ENCODE measurements at places on chromosomes 7 and 10.

GRCh38 chr10:6979371-6979770 is 399.3 kb upstream of the PRKCQ start:
- no peak for DNase-seq

GRCh38 chr7:139340808-139341057 is 404 bp upstream of the FMC1 start:
- no peak for DNase-seq

DNA sequence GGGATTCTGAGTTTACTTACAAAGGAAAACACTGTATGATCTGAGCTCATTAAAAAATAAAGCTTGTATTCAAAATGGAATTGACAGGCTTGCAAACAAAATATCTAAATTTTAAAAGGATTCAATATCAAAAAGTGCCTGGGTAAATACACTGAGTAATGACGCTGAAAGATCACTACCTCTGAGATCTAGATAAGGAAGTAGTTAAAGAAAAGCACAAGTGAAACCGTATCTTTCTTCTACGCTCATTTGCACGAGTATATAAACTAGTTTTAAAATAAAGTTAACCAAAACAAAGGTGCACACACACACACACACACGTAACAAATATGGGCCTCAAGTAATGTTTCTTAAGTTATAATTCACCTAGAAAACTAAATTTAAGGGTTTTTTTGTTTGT is 93.4 kb downstream of the SNX13 start:
- no peak for DNase-seq

DNA sequence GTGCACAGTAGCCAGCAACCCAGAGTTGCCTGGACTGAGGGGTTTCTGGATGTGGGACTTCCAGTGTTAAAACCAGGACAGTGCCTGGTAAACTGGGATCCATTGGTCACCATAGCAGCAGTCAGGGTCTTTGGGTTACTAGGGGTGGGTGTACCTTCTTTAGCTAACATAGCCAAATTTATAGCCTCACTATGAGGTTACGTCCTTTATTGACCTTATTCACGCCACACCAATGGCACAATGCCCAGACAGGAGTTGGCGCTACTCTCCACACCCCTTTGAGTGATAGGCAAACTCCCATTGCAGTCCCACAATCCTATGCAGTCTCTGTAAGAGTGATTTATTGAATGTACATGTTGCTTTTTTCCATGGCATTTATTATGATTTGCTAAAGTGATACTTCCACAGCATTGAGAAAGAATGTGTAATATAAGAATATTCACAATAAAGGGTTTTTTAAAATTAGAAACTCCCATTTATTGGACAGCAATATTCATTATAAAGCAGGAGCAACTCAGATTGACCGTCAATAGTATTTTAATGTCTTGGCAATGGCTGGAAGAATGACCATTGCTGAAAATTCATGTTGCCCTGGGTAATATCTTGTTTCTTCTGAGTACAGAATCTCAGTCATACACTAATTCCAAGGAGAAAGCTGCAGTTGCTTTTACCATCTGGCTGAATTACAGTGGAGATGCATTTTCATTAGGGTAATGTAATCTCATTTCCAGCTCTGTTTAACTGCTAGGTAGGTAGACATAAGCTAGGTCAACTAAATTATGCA is 26.1 kb downstream of the IFIT5 start:
- DNase-seq = no peak

DNA sequence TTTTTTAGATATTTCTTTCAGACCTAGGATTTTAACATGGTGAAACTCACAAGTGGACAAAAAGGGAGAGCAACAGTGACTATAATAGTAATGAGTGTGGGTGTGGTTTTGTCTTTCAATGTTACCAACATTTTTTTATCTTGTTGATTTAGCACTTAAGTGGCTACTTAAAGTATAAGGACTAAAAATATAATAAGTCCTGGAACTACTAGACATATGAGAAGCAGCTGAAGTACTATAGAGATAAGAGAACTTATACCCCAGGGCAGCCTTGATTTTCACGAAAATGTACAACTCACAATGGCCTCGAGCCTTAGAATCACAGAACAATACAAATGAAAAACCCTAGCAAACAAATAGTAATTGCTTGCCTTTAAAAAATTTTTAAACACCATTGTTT is 1151.8 kb downstream of the TYW1 start:
- no peak for DNase-seq

GRCh38 chr10:43195557-43195956 is 57.3 kb downstream of the CSGALNACT2 start:
- no peak for DNase-seq

GRCh38 chr10:10796774-10797415 is 220.8 kb upstream of the CELF2 start:
- DNase-seq = no peak

DNA sequence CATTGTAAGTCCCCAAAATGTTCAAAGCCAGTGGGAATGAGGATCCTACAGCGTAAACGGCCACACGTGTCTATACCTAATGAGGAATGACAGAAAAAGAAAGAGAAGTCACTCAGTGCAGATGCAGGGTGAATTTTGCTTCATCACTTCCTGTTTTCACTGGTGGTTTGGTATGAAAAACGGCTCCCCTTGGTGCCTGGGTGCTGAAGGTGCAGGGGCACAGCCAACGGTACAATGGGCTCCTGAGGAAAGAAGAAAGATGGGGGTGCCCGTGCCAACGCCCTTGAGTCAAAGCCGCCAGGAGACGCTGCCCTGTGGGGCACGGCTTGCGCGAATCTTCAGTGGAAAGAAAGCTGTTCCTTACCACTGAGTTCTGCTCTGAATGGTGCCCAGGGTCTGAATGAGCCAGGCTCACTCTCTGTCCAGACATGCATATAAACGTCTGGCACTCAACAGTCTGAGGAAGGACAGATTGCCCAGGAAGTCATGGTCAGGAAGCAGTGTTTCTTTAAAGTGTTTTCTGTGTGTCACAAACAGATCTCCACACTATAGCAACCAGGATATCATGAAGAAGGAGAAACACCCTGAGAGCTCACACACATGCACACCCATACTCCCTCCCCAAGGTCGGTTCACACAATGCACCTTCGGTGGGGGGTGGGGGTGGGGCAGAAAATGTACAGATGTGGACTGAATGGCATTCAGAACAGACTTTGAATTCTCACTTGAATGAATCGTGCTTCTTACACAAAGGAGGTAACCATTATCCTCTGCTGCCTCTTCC is 105.8 kb downstream of the ELMO1 start:
- peak; percentile 70 for DNase-seq

- DNase-seq = peak; percentile 50
Observed at GRCh38 chr7:1961701-1962276, 271.0 kb downstream of the MAD1L1 start.

DNA sequence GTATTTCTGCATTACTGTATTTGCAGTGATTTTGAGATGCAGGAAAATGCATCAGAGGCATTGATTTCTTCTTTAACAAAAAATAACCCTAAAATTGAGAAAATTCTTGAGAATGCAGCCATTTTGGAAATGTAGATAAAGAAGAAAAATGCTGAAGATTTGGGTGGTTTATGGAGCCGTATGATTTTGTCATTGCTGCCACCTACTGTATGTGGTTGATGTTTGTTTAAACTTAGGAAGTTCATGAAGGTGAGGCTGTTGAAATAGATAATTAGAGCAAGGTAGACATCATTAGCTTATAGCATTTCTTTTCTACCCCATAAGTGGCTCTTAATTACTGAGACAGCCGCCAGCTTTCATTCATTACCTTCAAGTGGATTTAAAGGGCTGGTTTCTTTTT is 92.1 kb upstream of the SAMD8 start:
- no peak for DNase-seq

- DNase-seq = no peak
Observed at GRCh38 chr10:89458291-89458690, 43.9 kb downstream of the IFIT5 start.

GRCh38 chr10:8221451-8221850 is 167.0 kb downstream of the GATA3 start:
- DNase-seq = no peak

- no peak for DNase-seq
Observed at GRCh38 chr10:76044751-76045150, 613.3 kb downstream of the LRMDA start.

DNA sequence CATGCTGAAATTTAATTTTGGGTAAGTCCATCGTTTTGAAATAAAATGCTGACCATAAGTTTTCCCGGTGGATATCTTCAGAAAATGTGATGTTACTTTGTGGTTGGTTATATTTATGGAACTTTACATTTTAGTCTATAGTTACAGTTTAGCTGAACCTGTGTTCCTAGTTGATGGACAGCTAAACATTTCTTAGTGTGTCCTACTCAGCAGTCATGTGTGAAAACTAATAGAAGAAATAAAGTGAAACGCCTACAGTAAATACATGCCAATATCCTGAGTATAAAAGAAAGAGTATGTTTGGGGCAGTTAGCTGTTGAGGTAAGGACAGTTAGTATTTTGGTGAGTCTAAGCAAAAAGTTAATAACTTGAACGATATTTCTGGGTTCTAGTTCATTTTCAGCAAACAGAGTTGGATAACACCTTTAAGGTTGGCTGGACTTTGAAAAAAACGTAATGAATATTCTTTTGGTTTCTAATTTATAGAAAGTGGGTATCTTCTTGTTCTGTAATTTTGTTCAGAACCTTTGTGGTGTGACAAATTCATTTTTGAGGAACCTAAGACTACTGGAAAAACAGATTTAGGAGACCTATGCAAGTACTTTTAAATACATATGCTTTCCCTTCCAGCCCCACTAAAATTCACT is 28.7 kb downstream of the LCOR start:
- no peak for DNase-seq

GRCh38 chr7:157097569-157097968 is 41.2 kb upstream of the UBE3C start:
- DNase-seq = no peak

- DNase-seq = no peak
Observed at GRCh38 chr7:25776744-25777123, 375.3 kb upstream of the NFE2L3 start.

DNA sequence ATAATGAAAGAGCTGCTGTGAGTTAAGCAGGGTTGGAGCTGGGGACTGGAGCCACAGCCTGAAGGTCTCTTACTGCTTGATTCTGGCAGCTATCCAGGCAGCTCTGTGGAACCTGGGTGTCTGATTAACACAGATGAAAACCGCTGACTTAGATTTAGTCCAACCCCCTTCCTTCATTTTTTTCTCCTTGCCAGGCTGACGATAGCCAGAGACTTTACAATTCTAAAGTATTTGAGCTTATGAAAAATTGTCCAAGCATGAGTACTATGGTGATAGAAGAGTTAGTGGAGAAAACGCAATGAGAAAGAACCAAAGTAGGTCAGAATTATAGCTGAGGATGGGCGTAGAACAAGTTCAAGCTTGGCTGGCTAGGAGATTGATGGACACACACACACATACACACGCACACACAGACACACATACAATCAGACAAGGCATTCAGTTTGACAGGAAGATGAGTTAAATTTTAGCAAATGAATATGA is 13.5 kb upstream of the GPR85 start:
- no peak for DNase-seq

GRCh38 chr7:112092709-112093395 is 113.3 kb downstream of the DOCK4 start:
- DNase-seq = no peak

DNA sequence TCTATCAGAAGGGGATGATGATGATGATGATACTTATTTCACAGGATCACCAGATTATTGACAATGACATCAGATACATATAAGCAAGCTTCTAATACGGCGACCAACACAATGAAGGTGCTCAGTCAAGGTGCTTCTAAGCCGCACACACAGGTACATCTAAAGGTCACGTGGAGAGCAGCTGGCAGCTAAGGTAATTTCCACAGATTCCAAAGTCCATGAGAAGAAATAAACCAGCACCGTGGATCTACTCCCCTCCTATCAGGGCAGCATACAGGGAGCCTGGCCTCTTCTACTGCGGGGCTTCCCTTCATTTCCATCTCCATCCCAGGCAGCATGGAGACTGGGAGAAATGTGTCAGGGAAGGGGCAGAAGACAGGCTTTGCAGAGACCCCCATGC is 37.5 kb downstream of the DENND11 start:
- DNase-seq = no peak

- DNase-seq = no peak
Observed at GRCh38 chr10:17452060-17452841, 2.1 kb downstream of the ST8SIA6 start.

GRCh38 chr10:60963441-60964256 is 19.7 kb upstream of the RHOBTB1 start:
- no peak for DNase-seq

DNA sequence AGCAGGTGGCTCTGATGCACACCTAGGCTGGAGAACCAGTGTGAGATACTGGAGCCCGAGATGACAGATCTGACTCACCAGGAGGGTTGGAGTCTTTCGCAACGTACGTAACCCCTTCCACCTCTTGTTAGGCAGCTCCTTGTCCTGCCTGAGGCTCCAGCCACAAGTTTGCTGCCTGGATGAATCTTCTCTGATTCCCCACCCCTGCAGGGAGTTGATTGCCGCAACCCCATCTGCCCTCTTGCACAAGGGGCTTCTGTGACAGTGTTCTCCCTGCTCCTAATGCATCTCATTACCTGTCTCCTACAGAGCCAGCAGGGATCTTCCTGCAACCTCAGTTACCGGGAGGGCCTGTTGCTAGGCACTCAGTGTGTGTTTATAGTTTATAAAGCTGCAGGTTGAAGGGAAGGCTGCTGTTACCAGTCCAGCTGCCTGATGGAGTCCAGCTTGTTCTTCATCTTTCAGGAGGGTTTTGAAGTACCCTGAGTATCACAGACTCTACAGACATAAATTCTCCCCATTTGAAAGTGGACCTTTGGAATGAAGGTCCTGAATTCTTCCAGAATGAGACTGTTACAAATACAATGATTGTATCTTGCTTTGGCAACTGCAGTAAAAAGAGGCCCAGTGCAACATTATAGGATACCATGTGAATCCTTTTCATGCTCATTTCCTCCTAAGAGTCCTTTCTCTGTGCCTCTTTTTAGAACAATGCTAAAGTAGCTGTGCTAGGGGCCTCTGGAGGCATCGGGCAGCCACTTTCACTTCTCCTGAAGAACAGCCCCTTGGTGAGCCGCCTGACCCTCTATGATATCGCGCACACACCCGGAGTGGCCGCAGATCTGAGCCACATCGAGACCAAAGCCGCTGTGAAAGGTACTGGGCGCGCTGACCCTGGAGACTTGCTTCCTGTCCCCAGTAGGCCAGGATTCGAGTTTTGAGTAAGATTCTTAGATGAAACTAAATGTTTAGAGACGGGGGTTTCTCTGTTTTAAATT is 6.5 kb downstream of the MDH2 start:
- DNase-seq = no peak

GRCh38 chr7:7201578-7202374 is 19.4 kb downstream of the C1GALT1 start:
- DNase-seq = peak; percentile 43

- DNase-seq = no peak
Observed at GRCh38 chr7:27478084-27478483, 184.6 kb downstream of the HIBADH start.

DNA sequence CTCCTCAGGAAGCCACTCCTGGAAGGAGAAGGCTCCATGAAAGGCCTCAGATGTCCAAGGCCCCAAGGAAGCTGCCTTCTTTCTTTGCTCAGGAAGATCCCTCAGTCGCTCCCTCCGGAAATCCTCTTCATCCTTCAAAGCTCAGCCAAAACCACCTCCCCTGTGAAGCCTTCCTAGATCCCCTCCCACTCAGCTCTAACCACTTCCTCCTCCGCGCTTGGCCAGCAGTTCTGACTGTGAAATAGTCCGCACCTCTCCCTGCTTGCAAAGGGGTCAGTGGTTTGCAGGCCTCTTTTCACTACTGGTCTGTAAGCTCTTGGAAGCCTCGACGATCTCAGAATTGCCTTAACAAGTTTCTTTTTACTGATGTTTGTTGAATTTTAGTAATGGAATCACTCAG is 23.9 kb downstream of the PYROXD2 start:
- no peak for DNase-seq
